ENCODE measurements at places on chromosomes 12 and 14.

GRCh38 chr12:22409377-22410164 lies 75.1 kb upstream of the ST8SIA1 start:
- no peak for DNase-seq

DNA sequence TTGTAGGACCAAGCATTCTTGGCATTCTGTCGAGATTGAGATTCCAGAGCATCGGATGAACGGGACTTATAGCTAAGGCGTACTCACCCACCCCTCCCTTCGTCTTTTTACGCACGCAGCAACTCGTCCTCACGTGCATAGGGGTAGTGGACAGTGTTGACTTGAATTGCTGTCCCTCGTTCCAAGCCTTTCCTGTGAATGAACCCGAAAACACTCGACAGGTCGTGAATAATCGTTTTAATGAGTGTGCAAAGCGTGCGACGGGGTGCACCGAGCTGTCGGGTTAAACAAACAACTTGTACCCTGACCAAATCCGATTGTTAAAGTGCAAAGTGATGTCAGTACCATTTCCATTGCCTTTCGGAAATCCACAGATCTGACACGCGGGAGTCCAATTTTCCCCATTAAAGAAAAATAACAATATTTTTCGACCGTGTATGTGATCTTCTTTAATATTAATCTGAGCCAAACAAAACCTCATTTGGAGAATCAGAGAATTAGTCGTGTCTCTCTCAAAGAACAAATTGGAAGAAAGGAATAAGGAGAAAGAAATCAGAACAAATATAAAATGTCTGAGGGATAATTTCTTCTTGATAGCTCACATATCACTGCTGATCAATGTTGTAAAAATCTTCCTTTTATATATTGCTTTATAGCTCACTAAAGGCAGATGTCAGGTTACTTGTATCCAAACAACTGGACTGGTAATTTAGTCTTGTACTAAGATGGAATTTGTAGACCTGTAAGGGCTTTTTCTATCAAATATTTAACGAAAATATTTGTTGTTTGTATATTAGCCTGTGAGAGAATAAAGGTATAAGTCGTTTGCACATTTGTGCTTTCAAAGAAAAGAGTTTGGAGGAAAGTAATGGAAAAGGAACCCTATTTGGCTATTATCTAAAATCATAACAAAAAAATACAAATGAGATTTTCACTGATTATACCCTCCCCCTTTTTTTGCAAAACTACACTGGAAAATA lies 11.8 kb downstream of the FOXG1 start:
- DNase-seq, result no peak

- no peak for DNase-seq
These were observed 69.7 kb upstream of the PLEKHG3 start for GRCh38 chr14:64634558-64634957.

DNA sequence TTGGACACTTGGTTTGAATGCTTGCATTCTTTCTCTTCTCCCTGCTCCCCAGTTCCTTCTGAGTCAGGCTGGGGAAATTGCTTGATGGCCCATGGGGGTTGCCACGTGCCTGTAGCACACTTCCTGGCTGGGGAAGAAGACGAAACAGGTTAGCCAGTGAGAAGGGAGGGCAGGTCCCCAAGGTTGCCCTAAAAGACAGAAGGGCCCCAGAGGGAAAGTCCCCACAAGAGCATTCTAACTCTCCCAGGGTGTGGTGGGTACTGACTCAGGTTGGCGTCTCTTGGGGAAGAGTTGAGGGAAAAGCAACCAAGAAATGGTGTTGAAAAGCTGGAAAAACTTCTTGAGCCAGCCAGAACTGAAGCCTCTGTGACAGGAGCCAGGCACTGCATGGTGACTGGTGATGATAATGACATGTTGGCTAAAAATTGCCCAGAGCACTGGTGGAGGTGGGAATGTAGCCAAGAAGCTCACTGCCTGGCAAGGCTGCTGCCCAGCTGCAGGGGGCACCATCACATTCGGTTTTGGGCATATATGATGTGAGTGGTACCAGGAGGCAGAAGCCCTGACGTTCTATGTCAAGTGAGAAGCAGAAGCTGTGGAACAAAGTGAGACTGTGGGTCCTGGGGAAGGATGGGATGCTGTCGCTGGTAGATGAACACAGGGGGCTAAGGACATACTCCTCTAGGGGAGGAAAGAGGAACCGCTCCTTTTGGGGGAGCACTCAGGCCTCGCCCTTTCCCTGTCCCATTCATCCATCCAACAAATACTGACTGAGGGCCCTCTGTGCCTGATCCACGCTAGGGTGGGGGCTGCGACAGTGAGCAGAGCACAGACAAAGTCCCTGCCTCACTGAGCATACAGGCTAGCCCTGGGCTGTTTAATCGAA lies 8.1 kb upstream of the RABGGTA start:
- no peak for DNase-seq

GRCh38 chr12:1907652-1908611 lies 10.5 kb downstream of the CACNA2D4 start:
- no peak for DNase-seq

Measured in NCI-H2171 (cell line).